ENCODE measurements at places on chromosomes 3 and 15.

GRCh38 chr15:86840996-86841395, 761.3 kb downstream of the AGBL1 start:
- no peak for ATAC-seq

- ATAC-seq: no peak
Observed at GRCh38 chr3:48748754-48749153, 31.7 kb upstream of the IP6K2 start.

- no peak for ATAC-seq
Observed at GRCh38 chr15:85556618-85556895, 176.2 kb downstream of the AKAP13 start.

GRCh38 chr15:51759557-51760070, 8.2 kb downstream of the TMOD2 start:
- ATAC-seq: no peak

DNA sequence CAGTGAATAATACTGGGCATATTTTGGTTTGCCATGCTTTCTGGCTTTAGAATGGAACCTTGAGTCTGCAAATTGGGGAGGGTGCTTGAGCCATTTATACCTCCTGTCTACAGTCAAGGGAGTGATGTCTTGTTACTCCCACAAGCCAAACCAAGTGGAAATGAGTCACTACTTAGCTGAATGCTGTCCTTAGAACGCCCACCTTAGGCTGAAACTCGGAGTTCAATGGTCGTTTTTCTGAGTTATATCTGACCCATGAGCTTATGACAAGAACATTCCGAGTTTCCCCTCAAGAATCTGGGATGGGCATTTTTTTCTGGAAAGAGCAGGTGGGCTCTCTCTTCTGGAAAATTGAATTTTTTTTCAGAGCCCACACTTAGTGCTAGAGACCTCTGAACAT, 17.4 kb upstream of the CLDN18 start:
- no peak for ATAC-seq
